NCI-H1092 (cell line): ENCODE measurements at places on chromosomes 6 and 20.

- no peak for DNase-seq
Measured at GRCh38 chr20:31720486-31721407, 1.9 kb downstream of the BCL2L1 start.

DNA sequence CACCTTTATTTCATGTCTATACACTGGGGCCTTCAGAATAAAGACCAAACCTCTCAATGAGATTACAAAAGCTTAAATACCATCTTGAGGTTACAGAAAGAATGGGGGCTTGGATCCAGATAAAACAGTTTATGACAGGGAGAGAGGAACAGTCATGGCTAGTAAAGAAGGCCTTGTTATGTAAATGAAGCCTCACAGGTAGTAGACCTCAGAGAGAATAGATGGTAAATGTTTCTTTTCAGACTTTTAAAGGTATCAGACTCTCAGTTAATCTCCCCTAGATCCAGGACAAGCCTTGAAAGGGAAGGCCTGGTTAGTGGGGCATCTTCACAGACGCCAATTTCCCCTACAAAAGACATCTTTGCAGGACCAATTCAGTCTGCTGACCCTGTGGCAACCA, 1325.6 kb downstream of the HACE1 start:
- no peak for DNase-seq

- DNase-seq, result no peak
Measured at GRCh38 chr6:42441697-42442081, 10.0 kb downstream of the TRERF1 start.

GRCh38 chr20:17873410-17874270, 95.0 kb downstream of the SNX5 start:
- DNase-seq, result peak; percentile 66

- DNase-seq, result no peak
Measured at GRCh38 chr20:20060234-20060998, 8.1 kb downstream of the CFAP61 start.

- no peak for DNase-seq
Measured at GRCh38 chr6:83472767-83473166, 39.6 kb upstream of the PRSS35 start.

- no peak for DNase-seq
Measured at GRCh38 chr6:97175806-97176205, 107.2 kb downstream of the MMS22L start.

DNA sequence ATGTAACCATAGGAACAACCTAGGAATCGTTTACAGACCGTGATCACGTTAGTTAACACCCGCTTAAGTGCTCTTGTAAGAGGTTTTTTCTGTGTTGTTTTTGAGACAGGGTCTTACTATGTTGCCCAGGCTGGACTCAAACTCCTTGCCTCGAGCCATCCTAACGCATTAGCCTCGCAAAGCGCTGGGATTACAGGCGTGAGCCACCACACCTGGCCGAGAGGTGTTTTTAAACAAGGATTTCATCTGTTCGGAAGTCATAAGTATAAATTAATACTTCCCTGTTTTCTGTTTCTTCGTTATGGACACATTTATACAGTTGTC, 727 bp downstream of the MRS2 start:
- DNase-seq, result no peak

DNA sequence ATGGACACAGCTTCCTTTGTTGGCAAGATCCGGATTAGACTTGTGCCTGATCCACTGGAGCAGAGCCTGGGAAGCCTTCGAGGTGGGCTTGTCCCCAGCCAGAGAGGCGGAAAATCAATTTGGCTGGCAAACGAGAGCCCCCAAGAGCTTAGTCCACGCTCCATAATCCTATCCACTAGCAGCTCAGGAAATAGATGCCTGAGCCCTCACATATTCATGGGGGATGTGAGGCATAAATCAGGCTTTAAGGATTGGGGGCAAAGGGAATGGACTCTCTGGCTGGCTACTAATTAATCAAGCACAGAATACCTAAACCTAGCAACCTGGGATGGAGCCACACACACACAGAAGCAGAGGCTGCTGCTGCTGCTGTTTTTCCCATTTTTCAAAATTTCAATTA, 137.9 kb downstream of the PKHD1 start:
- no peak for DNase-seq

GRCh38 chr6:44333942-44334341, 8.5 kb upstream of the SPATS1 start:
- DNase-seq, result no peak

DNA sequence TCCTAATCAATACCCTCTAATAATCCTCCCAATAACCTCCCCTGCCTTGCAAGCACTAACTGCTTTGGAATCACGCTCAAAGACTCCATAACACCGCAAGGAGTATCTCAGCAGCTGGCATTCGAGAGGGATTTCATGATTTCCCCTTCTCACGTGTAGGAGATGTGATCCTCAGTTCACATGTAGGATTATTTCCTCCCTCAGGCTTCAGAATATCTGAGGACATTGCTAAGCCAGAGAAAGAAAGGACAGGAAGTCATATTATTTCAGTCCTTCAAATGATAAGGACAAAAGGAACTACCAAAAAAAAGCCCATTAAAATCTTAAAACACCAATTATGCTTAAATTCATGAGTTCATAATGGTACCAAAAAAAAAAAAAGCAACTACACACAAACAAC, 122.9 kb downstream of the NFATC2 start:
- no peak for DNase-seq
